ENCODE measurements at places on chromosomes 13 and 19.

GRCh38 chr13:75473468-75473867 is 8.5 kb downstream of the TBC1D4 start:
- no peak for DNase-seq

DNA sequence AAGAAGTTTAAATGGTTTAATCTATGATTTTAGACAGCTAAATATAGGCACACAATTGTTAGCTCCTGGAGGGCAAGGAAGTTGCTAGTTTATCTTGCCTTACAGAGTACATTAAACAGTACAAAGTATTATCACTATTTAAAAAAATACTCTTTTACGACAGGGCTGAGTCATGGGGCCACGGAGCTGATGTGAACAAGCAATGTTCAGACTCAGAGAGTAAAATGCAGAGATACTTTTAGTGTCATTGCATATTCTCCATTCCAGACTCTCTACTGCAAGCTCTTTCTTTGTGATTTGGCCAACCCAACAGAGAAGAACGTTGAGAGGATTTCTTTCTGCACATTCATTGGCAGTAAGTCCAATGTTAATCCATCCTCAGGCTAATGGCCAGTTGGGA is 352.4 kb downstream of the SPRY2 start:
- DNase-seq = no peak

GRCh38 chr13:113495494-113496210 is 5.1 kb upstream of the DCUN1D2 start:
- no peak for DNase-seq

DNA sequence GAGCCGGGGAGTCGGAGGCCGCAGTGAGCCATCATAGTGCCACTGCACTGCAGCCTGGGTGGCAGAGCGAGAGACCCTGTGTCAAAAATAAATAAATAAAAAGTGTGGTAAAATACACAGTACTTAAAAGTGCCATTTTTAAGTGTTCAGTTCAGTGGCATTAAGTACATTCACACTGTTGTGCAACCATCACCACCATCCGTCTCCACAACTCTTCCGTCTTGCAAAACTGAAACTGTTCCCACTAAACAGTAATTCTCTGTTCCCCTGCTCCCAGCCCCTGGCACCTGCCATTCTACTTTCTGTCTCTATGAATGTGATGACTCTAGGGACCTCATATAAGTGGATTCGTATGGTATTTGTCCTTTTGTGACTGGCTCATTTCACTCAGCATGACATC is 13.3 kb downstream of the SLC25A42 start:
- no peak for DNase-seq

DNA sequence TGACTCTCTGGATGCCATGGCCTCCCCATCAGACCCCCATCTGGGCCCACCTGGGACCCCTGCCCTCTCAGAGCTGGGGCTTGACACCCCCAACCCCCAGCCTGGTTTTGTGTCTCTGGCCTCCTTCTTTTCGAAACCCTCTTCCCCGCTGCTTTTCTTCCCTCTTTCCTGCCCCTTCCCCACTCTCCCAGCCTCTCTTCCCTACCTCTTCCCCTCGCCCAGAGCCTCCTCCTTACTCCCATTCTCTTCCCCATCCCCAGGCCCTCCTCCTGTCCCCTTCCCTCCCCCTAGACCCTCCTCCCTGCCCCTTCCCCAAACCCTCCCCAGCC is 2.1 kb downstream of the TNFSF9 start:
- DNase-seq = no peak

GRCh38 chr19:6340493-6341201 is 7.2 kb upstream of the ACER1 start:
- no peak for DNase-seq

DNA sequence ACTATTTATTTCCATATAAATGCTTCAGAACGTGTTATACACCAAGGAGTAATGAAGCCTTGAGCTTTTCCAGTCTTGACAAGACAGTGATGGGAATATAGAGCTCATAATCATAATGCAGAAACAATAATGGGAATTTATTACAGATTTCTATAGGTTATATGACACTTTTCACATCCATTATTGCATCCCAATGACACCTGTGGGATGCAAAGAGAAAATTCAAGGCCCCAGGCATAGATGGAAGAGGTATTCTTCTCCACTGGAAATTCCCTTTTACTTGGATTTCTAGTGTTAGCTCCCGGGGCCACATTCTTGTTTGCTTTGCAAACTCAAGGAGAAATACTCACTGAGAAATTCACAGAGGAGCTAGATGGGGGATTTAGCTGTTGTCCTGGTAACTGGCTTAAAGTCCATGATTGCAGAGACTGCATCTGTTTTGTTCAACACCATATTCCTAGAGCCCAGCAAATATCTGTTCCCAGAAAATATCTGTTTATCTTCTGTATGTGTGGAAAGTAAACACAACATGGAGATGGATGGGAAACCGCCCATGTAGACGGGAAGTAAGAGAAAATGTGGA is 30.6 kb upstream of the TNFSF11 start:
- no peak for DNase-seq

DNA sequence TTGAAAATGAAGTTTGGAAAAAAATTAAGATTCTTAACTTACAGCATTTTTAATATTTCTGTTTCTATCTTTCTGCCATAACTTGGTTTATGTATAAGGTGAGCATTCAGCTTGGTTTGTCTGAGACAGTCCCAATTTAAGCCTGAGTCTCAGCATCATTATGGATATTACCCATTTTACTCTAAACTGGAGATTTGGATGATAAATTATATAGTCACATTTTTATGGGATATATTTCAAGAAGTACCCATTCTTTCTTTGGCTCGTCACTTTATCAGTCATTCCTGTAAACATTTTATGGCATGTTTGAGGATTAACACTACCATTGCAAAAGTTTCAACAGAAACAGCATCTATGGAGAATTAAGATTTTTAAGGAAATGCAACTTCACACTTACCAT is 1129.0 kb upstream of the PCDH9 start:
- no peak for DNase-seq

GRCh38 chr13:47508527-47509228 is 492.4 kb downstream of the SUCLA2 start:
- no peak for DNase-seq

GRCh38 chr13:43006893-43007631 is 15.0 kb upstream of the EPSTI1 start:
- DNase-seq = no peak

- DNase-seq = no peak
Measured at GRCh38 chr13:98835156-98835555, 82.7 kb upstream of the SLC15A1 start.

Measured in activated T-helper 1 cell treated with anti-CD3 and anti-CD28 coated beads, Interleukin-2, amount 50 U/mL, for 16 hours (primary cell).